ENCODE measurements at places on chromosomes 4 and X.

DNA sequence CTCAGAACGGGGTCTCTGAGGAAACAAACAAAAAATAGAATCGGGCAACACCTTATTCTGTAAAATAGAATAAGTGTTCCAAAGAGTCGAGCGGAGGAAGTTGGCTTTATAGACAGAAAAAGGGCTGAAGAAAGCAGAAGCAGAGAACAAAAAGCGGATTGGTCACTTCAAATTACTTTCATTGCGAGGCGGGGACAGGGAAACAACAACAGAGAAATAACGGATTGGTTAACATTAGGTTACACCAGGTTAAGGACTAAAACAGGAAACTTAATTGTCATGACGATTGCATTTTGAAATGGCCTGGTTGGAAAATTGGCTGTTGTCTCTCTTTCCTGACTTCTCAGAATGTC is 433 bp upstream of the COQ2 start:
- DNase-seq: peak; percentile 38

DNA sequence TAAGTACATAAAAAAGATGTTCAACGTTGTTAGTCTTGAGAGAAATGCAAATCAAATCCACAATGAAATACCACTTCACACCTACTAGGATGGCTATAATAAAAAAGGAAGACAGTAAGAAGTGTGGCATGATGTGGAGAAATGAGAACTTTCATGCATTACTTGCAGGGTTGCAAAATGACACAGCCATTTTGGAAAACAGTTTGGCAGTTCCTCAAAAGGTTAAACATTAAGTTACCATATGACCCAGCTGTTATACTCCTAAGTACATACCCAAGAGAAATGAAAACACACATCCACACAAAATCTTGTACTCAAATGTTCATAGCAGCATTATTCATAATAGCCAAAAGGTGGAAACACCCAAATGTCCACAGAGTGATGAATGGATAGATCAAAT is 25.8 kb upstream of the LIMCH1 start:
- DNase-seq: no peak

DNA sequence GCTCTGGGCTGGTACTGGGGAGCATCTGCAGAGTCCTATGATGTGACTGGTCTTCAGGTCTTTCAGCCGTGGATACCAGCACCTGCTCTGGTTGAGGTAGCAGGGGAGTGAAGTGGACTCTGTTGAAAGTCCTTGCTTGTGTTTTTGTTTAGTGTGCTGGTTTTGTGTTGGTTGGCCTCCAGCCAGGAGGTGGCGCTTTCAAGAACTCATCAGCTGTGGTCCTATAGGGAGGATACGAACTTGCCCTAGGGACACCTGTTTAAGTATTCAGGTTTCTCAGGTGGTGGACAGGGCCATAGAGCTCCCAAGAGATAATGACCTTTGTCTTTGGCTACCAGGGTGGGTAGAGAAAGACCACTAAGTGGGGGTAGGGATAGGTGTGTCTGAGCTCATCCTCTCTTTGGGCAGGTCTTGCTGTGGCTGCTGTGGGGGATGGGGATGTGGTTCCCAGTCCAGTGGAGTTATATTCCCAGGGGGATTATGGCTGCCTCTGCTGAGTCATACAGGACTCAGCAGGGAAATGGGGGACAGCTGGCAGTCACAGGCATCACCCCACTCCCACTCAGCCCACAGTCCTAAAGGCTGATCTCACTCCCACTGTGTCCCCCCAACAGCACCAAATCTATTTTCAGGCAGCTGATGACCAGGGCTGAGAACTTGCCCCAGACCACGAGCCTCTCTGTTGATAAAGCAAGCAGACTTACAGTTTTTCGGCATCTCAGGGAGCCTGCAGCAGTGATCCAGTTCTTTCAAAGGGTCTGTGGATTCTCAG is 24.1 kb downstream of the MSMO1 start:
- no peak for DNase-seq

DNA sequence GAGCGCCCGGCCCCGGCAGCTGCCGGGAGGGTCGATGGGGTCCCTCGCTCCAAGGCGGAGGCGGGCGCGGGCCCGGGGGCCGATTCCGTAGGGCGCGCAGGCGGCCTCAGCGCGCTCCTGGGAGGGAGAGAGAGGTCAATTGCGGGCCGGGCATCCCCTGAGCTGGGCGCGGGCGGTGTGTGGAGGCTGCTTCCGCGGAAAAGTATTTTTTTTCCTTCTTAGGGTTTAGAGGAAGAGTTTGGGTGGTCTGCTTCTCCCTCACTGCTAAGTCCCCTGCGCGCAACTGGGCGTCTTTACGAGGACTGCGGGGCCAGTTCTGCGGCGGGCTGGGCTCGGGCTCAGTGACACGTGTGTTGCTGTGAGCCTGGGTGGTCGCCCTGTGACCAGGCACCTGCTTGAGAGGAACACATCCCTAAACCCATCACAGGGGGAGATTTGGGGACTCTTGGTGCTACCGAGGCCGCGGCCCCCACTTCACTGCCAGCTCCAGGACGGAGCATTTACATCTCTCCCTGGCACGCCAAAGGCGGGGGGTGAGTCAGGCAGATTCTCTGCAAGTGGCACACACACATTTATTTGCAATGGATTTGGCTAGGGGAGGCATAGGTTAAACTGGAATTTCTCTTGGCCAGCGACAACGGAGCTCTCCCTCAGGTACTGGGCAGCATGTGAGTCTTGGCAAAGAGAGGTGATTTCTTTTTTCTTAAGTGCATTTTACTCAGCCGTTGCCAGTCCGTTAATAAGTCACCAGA is 151.2 kb upstream of the SLC4A4 start:
- peak; percentile 44 for DNase-seq

GRCh38 chr4:14177987-14178386 is 550.5 kb upstream of the BOD1L1 start:
- DNase-seq: no peak

DNA sequence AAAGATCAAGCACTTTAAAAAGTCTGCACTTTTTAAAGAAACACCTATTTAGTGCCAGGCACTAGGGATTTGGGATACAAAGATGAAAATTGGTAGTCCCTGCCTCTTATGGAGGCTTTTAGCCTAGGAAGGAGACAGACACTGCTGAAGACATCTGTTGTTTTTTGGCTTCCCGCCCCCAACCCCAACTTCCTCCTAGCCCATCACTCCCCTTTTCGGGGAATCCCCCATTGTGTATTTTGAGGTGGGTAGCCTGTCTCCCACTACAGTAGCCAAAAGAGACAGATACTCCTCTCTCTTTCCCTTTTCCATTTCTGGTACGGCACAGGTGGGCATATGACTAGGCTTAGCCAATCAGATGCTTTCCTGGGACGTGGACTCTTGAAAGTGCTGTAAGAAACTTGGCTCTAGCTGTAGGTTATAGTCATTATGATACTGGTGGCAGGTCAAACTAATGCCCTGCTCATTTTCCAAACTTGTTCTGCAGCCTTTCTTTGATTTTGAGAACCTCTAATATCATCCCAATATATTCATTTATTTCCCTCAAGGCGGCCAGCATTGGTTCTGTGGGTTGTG is 194.6 kb upstream of the RBPJ start:
- peak; percentile 28 for DNase-seq

DNA sequence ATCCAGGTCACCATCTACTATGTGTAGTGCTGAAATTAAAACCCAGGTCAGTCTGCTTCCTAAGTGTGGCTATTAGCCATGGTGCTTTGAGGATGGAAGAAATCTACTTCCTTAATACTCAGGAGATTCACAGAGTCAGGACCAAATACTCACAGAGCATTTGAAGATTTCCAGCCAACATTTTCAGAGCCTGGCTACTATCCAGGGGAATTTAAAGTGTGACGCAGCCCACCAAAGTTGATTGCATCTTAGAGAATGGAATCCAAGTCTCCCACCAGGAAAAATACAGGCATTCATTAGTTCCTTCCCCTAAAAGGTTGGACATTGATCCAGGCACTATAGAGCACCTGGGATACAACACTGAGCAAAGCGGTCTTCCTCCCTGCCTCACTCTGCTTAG is 83.8 kb downstream of the HS3ST1 start:
- no peak for DNase-seq

GRCh38 chr4:121788896-121789295 is 12.2 kb upstream of the EXOSC9 start:
- peak; percentile 35 for DNase-seq

DNA sequence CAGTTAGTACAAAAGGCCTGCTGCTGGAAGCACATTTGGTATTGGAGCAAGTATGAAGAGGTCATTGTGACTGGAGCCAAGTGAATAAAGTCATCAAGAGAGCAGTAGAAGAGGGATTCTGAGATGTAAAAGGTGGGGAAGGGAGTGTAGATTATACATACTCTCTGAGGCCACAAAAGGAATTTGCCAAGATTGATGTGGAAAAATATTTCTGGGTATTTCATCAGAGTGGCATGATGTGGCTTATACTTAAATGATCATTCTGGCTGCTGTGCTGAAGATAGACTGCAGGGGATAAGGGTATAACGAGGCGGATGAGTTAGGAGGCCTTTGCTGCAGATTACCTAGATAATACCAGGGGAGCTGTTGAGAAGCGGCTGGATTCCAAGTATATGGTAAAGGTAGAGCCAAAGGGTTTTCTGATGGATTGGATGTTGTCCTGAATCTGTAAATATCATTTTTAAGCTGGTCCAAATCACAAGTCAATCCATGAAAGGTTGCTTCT is 231.8 kb upstream of the AGA start:
- DNase-seq: no peak

- no peak for DNase-seq
Observed at GRCh38 chrX:15672881-15673280, 8.3 kb upstream of the CLTRN start.

DNA sequence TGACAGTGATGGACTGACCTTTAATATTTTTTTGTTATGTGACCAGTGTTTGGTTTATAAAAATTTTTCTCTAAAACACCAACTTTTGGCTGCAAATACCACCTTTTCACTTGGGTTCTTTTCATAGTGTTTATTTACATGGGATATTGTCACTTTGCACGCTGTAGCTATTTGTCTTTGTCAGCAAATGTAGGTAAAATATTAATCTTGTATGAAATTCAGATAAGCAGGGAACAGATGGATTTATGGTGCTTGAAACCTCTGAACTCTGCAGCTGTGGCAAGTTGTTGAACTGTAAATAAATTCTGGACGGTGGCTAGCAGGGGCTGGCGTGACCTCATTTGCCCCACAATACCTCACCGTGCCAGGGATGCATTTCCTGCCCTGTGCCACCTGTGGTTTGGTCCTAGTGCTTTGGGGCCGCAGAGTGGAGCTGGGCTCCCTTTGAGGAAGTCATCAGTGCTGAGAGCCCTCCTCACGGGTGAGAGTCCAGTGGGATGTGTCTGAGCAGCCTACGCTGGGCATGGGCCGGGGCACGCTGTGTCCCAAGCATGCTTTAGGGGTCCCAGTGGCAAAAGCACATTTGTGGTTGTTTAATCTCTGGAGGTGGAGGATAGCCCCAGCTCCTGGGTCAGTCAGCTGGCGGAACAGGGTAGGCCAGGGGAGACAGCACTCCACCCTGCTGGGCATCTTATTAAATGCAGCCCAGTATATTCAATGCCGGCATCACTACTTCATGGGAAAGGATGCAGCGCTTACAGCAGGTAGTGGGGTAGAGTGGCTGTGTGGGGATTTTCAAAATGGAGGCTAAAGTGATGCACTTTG is 108.6 kb downstream of the TBL1X start:
- no peak for DNase-seq

DNA sequence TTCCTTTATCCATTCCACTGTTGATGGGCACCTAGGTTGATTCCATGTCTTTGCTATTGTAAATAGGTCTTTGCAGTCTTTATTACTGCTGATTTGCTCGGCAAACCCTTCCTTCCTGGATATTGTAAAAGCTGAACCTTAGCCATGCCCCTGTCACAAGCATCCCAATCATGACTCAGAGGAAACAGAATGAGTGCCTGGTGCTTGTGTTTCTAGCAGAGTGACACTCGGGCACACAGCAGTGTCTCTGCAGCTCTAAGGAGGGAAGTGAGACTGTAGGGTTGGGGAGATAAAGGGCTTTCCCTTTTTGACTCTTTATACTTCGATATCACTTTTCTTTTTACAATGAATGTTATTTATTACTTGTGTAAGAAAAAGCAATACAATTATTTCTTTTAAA is 83.3 kb downstream of the AKAP4 start:
- DNase-seq: no peak

- no peak for DNase-seq
Observed at GRCh38 chrX:27915617-27916016, 65.6 kb downstream of the DCAF8L1 start.

DNA sequence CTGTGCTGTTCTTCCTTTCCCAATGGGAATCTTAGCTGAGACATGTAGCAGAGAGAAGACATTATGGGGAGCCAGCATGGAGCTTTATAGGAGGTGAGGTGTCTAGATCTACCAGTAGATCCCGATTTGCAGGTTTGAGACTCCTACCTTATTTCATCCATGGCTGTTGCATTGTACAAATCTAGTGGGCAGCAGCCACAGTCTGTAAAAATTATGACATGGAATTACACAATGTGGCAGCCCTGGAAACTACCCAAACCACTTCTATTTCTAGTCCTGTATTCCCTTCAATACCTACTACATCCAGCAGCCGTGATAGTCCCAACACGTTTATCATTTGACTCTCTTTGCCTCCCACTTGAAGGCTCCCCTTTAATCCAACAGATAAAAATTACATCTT is 8.1 kb downstream of the ATP7A start:
- no peak for DNase-seq

GRCh38 chr4:108047199-108047598 is 57.5 kb downstream of the HADH start:
- DNase-seq: no peak

DNA sequence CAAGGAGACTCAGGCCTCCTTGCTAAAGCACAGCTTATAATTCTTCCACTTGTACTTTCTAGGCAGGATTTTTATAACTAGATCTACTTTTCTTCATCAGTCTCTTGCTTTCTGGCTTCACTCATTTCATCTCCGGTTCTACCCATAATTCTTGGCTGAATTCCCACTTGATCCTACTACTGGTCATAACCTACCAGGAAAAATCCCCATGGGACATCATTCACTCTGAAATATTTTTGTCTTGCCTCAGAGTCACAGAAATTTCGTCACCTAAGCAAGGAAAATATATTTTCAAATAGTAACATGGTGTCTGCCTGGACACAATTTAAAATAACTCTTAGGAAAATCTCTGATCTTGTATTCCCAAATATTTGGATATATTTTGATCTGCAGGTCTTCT is 122.3 kb downstream of the TEX13A start:
- DNase-seq: no peak

GRCh38 chr4:47415719-47416118 is 47.8 kb downstream of the COMMD8 start:
- DNase-seq: no peak

GRCh38 chr4:111997785-111998184 is 147.5 kb upstream of the FAM241A start:
- no peak for DNase-seq

DNA sequence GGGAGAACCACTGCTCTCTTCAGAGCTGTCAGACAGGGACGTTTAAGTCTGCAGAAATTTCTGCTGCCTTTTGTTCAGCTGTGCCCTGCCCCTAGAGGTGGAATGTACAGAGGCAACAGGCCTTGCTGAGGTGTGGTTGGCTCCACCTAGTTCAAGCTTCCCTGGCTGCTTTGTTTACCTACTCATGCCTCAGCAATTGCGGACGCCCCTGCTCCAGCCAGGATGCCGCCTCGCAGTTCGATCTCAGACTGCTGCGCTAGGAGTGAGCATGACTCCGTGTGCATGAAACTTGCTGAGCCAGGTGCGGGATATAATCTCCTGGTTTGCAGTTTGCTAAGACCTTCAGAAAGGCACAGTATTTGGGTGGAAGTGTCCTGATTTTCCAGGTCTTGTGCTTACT is 70.9 kb downstream of the MAGEB5 start:
- DNase-seq: no peak

- no peak for DNase-seq
Observed at GRCh38 chr4:7524064-7524682, 89.4 kb upstream of the PSAPL1 start.
